ENCODE measurements at places on chromosomes 6 and 20.

GRCh38 chr6:135226537-135226936 lies 45.4 kb downstream of the MYB start:
- no peak overlapping the region for H3K4me3 ChIP-seq
- H3K27ac ChIP-seq = no peak overlapping the region
- H3K4me1 ChIP-seq = no peaks in the 10 kb centered on the region
- H3K36me3 ChIP-seq = no peaks in the 10 kb centered on the region
- no peak for DNase-seq
- H3K27me3 ChIP-seq = no peaks in the 10 kb centered on the region

DNA sequence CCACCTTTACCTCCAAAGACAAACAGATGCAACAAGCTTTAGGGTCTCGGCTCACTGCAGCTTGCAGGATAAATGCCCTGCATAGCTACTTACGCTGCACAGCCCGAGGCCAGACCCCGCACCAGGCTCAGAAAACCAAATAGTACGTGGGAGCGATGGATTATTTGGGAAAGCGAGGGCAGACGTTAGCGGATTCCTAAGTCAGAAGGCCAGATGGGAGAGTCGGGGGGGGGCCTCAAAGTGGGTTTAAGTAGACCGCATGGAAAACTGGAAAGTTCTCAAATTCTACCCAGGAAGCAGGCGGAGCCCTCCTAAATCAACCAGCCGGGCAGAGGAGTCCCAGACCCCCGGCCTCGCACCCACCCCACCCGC lies 382 bp downstream of the SFT2D1 start:
- peaks cover 32% of the 10 kb centered on the region for H3K4me1 ChIP-seq
- H3K36me3 ChIP-seq = no peaks in the 10 kb centered on the region
- no peak for DNase-seq
- H3K27me3 ChIP-seq = no peaks in the 10 kb centered on the region

DNA sequence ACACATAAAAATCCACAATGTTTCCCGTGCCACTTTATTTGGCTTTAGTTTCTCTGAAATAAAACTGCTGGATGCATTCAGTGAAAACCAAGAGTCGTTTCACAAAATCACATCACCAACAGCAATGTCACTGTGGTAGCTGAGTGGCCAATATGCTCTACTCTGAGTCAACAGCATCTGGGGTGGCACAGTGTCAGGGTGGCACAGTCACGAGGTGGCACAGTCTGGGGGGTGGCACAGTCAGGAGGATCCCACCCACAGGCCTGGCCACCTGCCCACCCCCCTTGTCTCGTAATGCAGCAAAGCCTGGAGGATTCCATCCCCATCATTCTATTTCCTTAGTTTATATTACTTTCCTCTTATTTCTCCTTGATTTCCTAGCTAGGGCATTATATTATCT lies 87.0 kb downstream of the ANKRD60 start:
- no peaks in the 10 kb centered on the region for H3K36me3 ChIP-seq
- H3K4me3 ChIP-seq = no peak overlapping the region
- no peaks in the 10 kb centered on the region for H3K4me1 ChIP-seq
- no peak overlapping the region for H3K27ac ChIP-seq
- no peaks in the 10 kb centered on the region for H3K27me3 ChIP-seq

DNA sequence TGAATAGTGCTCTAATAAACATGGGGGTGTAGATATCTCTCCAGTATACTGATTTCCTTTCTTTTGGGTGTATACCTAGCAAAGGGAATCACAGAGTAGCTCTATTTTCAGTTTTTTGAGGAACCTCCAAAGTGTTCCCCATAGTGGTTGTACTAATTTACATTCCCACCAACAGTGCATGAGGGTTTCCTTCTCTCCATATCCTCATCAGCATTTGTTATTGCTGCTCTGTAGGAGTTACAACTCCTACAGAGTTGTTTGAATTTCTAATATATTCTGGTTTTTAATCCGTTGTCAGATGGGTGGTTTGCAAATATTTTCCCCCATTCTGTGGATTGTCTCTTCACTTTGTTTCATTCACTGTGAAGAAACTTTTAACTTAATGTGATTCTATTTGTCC lies 207.9 kb downstream of the FUT9 start:
- no peak for DNase-seq
- H3K36me3 ChIP-seq = no peaks in the 10 kb centered on the region
- no peak overlapping the region for H3K4me3 ChIP-seq
- H3K4me1 ChIP-seq = no peaks in the 10 kb centered on the region

DNA sequence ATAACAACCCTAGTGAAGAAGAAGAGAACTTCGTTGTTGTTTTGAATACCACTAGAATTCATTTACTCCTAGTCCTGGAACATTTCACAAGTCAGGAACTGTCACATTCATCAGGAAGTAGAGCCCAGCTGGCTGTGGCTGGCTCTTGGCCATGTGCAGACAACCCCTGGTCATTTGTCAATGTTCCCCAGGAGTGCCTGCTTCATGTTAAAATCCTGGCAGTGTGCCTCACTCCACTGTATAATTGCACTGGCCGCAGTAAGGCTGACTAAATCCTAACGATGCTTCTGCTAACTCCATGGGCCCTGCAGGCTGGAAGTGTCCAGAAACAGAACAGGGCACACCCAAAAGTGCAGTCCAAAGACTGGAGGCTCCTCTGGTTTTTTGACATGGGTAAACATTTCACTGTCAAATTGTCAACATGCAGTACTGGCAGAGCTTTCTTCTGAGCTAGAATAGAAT lies 41.5 kb upstream of the ADGRF1 start:
- H3K4me1 ChIP-seq = no peaks in the 10 kb centered on the region
- H3K27ac ChIP-seq = no peak overlapping the region
- H3K27me3 ChIP-seq = no peaks in the 10 kb centered on the region

- peak; percentile 30 for DNase-seq
- no peaks in the 10 kb centered on the region for H3K27me3 ChIP-seq
- H3K4me1 ChIP-seq = peaks cover 45% of the 10 kb centered on the region
- no peak overlapping the region for H3K27ac ChIP-seq
- H3K4me3 ChIP-seq = no peak overlapping the region
- peaks cover 60% of the 10 kb centered on the region for H3K36me3 ChIP-seq
Observed at GRCh38 chr6:137878486-137879285, 11.6 kb downstream of the TNFAIP3 start.

DNA sequence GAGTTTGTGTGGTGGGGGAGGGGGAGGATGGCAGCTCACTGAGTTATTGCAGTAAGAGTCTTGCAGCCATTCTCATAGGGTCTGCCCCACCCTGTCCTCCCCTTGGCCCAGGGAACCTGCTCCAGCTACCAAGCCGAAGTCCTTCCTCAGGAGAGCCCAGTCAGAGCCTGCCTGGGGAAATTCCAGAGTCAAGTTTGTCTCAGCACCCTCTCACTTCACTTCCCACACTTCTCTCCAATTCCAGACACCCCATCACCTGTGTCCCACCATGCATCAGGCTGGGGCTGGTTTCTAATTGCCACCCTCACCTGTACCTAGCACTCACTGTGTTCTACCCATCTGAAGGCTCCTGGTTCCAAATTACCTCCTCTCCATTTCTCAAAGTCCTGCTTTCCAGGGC lies 10.3 kb upstream of the SLC22A16 start:
- no peak overlapping the region for H3K27ac ChIP-seq
- H3K4me3 ChIP-seq = no peak overlapping the region
- DNase-seq = no peak
- no peaks in the 10 kb centered on the region for H3K27me3 ChIP-seq
- H3K4me1 ChIP-seq = no peaks in the 10 kb centered on the region
- no peaks in the 10 kb centered on the region for H3K36me3 ChIP-seq
